Neural crest cell (in vitro differentiated cells): ENCODE measurements at places on chromosomes 13 and 19. TPM values are rescaled to one million over a fixed set of nuclear protein-coding genes. Genes with fewer than 3 reads are reported as not detected.

The CC2D1A gene
- total RNA-seq, result 31.7 and 32.4 TPM in 2 replicates

The C19orf73 gene
- 1.0 and 1.3 TPM in 2 replicates for total RNA-seq

DNA sequence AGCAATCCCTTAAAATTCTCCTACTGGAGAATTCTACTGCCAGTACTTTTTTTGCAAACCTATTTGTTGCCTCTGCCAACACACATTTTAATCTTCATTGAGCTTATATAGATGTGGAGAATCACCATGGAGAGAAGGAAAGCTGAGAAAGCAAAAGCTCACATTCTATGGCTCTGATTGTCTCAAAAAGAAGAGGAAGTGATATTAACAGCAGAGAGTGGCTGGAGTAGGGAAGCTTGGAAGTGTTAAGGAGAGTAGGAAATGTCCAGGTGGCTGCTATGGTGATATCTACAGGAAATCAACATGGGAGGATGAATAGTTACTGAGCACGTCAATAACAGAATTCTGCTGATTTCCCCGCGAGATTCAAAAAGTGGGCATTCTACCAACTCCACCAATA, 78.8 kb upstream of the TDRD3 start:
- H3K27ac ChIP-seq, result no peak overlapping the region
- no peaks in the 10 kb centered on the region for H3K4me1 ChIP-seq
- no peak for DNase-seq
- no peaks in the 10 kb centered on the region for H3K36me3 ChIP-seq
- H3K4me3 ChIP-seq, result no peak overlapping the region

DNA sequence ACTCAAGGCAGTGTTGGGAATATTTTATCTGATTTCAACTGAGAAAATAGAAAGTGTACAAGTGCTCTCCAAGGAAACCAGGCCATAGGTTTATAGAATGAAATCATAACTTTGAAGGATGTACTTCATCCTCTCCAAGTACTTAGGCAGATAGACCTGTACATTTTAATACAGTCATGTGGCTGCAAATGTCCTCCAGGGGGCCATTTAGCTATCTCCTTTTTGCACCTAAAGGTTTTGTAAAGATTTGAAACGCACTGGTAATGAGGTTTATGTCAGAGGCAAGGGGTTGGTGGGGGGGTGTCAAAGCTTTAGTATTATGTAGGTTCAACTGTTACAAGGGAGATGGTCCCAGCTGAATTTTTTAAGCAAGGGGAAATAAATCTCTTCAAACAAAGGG, 364.4 kb downstream of the DCT start:
- DNase-seq, result no peak
- H3K4me1 ChIP-seq, result peaks cover 13% of the 10 kb centered on the region
- no peaks in the 10 kb centered on the region for H3K27me3 ChIP-seq

DNA sequence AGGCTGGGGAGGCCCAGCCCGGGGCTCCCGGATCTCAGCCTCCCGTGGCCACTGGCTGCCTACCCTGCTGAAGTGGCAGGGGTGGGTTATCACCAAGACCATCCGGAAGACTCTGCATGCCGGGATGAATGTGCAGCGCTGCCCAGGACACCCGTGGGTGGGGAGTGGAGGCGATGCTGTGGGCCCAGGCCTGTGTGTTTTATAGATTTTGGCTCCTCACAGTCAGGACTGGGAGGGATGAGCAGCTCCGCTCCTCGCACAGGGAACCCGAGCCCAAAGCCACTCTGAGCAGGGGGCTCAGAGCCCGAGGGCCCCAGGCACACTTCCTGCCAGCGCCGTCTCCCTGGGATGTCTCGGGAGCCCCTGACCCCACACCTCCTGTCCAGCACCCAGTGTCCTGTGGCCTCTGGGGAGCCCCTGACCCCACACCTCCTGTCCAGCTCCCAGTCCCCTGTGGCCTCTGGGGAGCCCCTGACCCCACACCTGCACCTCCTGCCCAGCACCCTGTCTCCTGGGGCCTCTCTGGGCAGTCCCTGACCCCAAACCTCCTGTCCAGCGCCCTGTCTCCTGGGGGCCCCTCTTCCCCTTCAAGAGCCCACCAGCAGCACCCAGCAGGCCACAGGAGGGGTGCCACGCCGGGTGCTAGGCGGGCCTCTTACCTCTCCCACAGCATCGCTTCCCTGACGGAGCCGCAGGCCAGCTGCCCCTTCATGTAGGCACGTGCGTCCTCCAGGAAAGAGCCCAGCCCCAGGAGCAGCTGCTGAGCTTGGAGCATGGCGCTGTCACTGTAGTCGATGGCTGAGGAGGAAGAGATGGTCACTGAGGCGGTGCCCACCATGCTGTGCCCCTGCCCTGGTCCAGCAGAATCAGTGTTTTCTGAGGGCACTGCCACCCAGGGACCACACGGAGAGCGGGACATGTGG, 31.4 kb downstream of the NAXD start:
- no peak overlapping the region for H3K27ac ChIP-seq
- peaks cover 22% of the 10 kb centered on the region for H3K4me1 ChIP-seq
- no peaks in the 10 kb centered on the region for H3K27me3 ChIP-seq
- no peaks in the 10 kb centered on the region for H3K36me3 ChIP-seq
- H3K4me3 ChIP-seq, result no peak overlapping the region

DNA sequence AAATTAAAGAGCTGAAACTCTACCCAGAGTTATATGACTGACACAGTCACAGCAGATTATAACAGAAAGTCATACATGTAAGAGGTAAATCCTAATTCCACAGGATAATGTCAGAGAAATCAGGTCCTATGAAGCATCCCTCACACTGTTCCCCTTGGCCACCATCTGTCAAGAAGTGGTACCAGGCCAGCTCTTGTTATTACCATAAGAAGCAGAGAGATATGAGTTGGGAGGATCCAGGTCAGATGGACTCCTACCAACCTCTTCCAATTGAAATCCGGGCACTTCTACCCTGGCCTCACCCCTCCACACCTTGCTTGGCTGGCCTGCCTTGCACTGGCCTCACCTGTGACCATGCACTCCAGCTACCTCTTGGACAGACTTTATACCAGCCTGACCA, 353.2 kb downstream of the DNAJC15 start:
- DNase-seq, result no peak
- no peaks in the 10 kb centered on the region for H3K4me1 ChIP-seq
- no peaks in the 10 kb centered on the region for H3K27me3 ChIP-seq
- no peak overlapping the region for H3K27ac ChIP-seq

DNA sequence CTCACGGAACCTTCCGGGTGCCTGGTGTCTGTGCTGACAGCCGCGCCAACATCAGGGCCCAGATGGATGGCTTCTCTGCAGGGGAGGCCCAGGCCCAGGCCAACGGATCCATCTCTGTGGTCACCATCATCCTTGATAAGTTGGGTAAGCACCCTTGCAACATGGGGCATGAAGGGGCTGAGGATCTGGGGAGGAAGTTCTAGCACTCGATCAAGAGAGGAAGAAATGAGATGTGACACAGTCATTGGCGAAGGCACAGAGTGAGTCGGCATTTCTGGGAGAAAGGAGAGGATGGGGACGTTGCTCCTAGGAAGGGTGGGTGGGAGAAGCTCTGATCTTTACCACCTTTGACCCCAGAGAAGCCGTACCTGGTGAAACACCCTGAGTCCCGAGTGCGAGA, 4.4 kb downstream of the CILP2 start:
- no peak overlapping the region for H3K27ac ChIP-seq
- H3K4me3 ChIP-seq, result no peak overlapping the region
- DNase-seq, result no peak
- H3K36me3 ChIP-seq, result no peaks in the 10 kb centered on the region
- H3K27me3 ChIP-seq, result peaks cover 13% of the 10 kb centered on the region
- H3K4me1 ChIP-seq, result peaks cover 10% of the 10 kb centered on the region

DNA sequence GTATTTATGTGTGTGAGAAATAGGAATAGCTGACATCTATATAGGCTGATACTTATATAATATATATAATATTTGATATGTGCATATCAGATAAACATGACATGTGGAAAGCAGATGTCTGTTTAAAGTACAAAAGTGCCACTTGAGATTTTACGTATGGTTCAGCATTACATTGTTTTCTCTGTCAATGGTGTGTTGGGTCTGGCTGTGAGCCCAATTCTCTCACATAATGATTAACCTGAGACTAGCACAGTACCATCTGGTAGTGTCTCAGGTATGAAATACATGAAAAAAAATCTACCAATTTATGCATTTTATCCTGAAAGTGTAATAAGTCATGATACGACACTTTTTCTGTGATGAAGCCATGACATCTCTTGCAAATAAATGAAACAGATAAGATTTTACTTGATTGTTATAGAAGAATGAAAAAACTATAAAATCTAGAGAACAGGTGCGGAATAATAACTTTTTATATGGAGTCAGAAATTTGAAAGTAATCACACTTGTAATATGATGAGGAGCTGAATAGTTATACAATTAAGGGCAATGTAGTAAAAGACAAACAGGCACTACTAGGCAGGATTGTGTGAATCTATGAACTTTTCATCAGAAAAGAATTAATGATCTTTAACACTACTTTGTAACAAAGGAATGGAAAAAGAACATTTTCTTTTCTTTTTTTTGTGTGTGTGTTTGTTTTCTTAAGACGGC, 1405.0 kb downstream of the OLFM4 start:
- DNase-seq, result no peak
- no peaks in the 10 kb centered on the region for H3K36me3 ChIP-seq
- no peaks in the 10 kb centered on the region for H3K27me3 ChIP-seq
- H3K4me1 ChIP-seq, result no peaks in the 10 kb centered on the region
- no peak overlapping the region for H3K27ac ChIP-seq

DNA sequence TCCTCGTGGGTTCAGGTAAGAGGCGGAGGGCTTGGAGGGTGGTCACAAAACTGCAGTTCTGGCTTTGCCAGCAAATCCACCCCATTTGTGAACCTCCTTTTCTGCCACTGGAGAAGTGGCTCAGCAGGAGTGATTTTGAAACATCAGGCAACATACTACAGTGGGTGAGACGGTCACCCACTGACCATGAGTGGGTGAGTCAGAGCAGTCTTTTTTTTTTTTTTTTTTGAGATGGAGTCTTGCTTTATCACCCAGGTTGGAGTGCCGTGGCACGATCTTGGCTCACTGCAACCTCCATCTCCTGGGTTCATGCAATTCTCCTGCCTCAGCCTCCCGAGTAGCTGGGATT, 3.0 kb downstream of the TOMM40 start:
- no peak overlapping the region for H3K4me3 ChIP-seq
- H3K27ac ChIP-seq, result no peak overlapping the region
- H3K27me3 ChIP-seq, result peaks cover 2% of the 10 kb centered on the region
- H3K36me3 ChIP-seq, result peaks cover 16% of the 10 kb centered on the region
- DNase-seq, result no peak
- H3K4me1 ChIP-seq, result peaks cover 31% of the 10 kb centered on the region

GRCh38 chr13:41413872-41414271, 43.5 kb upstream of the RGCC start:
- no peak overlapping the region for H3K27ac ChIP-seq
- peaks cover 3% of the 10 kb centered on the region for H3K27me3 ChIP-seq
- H3K4me3 ChIP-seq, result no peak overlapping the region
- H3K4me1 ChIP-seq, result peaks cover 5% of the 10 kb centered on the region
- no peaks in the 10 kb centered on the region for H3K36me3 ChIP-seq

- H3K27me3 ChIP-seq, result no peaks in the 10 kb centered on the region
- no peak for DNase-seq
- no peaks in the 10 kb centered on the region for H3K4me1 ChIP-seq
- no peak overlapping the region for H3K27ac ChIP-seq
- H3K36me3 ChIP-seq, result peaks cover 27% of the 10 kb centered on the region
- H3K4me3 ChIP-seq, result no peak overlapping the region
Observed at GRCh38 chr13:47945738-47946137, 55.3 kb downstream of the SUCLA2 start.

- H3K4me1 ChIP-seq, result no peaks in the 10 kb centered on the region
- no peaks in the 10 kb centered on the region for H3K27me3 ChIP-seq
- no peak for DNase-seq
Observed at GRCh38 chr13:109684824-109685202, 101.6 kb downstream of the IRS2 start.

GRCh38 chr19:35213663-35214632, 14.6 kb downstream of the FAM187B start:
- H3K27me3 ChIP-seq, result no peaks in the 10 kb centered on the region
- no peak overlapping the region for H3K27ac ChIP-seq
- no peak overlapping the region for H3K4me3 ChIP-seq
- no peaks in the 10 kb centered on the region for H3K4me1 ChIP-seq

DNA sequence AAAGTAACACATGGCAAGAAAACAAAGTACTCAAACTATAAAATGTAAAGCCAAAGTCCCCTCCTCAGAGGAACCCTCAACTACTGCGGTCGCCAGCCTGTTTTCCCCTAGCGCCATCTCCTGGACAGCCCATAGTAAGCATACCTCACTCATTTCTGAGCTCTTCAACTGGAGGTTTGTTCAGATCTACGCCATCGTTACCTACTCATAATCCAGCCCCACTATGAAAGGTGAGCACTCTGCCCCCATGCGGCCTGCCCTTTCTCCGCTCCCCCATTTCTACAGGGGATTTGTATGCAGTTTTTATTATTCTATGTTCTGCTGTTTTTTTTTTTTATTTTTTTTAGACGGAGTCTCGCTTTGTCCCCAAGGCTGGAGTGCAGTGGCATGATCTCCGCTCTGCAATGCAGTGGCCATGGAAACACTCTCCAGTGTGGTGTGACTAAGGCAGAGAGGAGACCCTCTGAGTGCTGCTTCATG, 26.2 kb downstream of the OPA3 start:
- DNase-seq, result peak; percentile 47
- no peak overlapping the region for H3K27ac ChIP-seq
- peaks cover 5% of the 10 kb centered on the region for H3K4me1 ChIP-seq
- H3K36me3 ChIP-seq, result no peaks in the 10 kb centered on the region
- no peaks in the 10 kb centered on the region for H3K27me3 ChIP-seq

DNA sequence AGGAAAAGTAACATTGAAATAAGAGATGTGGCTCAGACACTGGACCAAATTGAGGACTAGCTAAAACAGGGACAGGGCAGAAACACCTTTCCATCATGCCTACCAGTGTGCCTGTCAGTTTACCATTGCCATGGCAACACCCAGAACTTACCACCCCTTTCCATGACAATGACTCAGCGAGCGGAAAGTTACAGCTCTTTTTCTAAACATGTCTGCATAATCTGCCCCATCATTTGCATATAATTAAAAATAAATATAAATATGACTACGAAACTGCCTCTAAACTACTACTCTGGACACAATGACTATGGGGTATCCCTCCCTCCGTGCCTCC, 96.0 kb downstream of the UBL3 start:
- H3K4me1 ChIP-seq, result peaks cover 24% of the 10 kb centered on the region
- no peak overlapping the region for H3K4me3 ChIP-seq
- no peaks in the 10 kb centered on the region for H3K36me3 ChIP-seq
- H3K27me3 ChIP-seq, result no peaks in the 10 kb centered on the region

- no peaks in the 10 kb centered on the region for H3K4me1 ChIP-seq
- H3K27ac ChIP-seq, result no peak overlapping the region
- H3K4me3 ChIP-seq, result no peak overlapping the region
- H3K27me3 ChIP-seq, result no peaks in the 10 kb centered on the region
Observed at GRCh38 chr13:91902291-91902690, 503.9 kb downstream of the GPC5 start.

GRCh38 chr13:64130600-64130999, 2715.0 kb upstream of the PCDH20 start:
- H3K4me3 ChIP-seq, result no peak overlapping the region
- no peak overlapping the region for H3K27ac ChIP-seq
- no peaks in the 10 kb centered on the region for H3K27me3 ChIP-seq
- no peaks in the 10 kb centered on the region for H3K36me3 ChIP-seq
- H3K4me1 ChIP-seq, result no peaks in the 10 kb centered on the region
